ENCODE measurements at places on chromosomes 6 and 20.

- DNase-seq = no peak
Observed at GRCh38 chr6:10545482-10545881, 24.3 kb downstream of the GCNT2 start.

GRCh38 chr20:14142964-14143627 lies 147.8 kb downstream of the MACROD2 start:
- no peak for DNase-seq

GRCh38 chr6:40295251-40295950 lies 291.8 kb downstream of the LRFN2 start:
- DNase-seq = no peak

DNA sequence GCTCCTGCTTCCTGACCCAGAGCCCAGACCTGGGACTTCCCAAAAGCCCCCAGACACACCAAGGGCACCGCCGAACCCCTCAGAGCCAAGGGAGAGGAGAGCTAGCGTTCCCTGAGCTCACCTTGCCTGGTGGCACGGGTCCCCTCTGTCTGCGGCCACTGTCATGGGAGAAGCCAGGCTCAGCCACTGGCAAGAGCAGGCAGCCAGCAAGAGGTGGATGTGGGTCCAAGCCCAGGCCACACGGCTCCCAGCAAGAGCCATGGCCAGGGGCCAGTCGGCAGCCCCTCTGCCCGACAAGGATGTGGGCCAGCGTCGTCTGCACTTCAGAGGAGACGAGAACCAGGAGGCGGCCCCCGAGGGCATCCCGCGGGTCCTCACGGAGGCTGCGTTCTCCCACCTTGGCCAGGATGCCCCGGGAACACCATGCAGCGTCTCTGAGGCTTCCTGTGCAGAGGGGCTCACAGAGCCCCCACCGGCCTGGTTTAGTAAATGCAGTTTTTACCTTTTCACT lies 2.2 kb upstream of the PPDPF start:
- DNase-seq = no peak

GRCh38 chr6:35610830-35611229 lies 77.9 kb downstream of the FKBP5 start:
- no peak for DNase-seq

GRCh38 chr20:18717062-18717461 lies 96.5 kb upstream of the SCP2D1 start:
- no peak for DNase-seq

DNA sequence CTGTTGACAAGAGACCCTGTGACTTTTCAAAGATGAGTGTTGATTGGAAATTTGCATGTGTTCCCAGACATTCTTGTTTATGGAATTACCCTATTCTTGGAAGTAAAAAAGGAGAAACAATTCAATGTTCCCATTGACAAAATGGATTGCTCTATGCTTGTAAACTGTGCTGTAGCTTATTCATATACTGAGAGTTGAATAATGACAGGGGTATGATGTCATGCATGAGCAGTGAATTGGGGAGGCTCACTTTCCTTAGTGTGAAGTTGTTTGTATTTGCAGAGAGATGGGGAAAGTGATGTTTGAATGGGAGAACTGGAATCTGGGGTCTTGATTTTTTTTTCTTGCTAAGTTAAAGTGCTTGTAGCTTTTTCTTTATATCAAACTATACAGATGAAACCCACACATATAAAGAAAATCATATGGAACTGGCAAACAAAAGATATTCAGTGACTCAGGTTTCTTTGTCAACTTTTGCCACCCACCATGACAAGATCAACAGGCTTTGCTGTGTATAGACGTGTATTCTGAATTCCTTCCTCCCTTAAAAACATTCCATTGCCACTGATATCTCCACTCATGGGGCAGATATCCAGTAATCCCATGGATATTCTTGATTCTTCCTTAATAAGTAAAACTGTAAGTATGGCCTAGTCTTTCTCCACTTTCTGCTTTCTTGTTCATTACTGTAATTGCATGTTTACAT lies 97.8 kb upstream of the JAG1 start:
- DNase-seq = no peak

GRCh38 chr6:92538275-92538674 lies 881.1 kb downstream of the EPHA7 start:
- no peak for DNase-seq

DNA sequence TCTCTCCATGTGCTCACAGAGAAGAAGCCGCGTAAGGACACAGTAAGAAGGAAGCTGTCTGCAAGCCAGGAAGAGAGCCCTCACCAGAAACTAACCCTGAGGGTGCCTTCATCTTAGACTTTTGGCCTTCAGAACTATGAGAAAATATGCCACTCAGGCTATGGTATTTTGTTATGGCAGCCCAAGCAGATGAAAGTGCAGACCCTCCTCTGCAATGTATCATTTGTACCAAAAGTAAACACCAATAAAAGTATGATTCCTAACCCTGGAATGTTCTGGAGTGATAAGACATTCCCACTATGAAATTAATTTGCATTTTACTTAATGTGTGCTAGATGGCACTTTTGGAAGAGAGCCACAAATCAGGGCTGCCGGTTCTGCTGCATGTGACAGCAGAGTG lies 594.3 kb downstream of the UTRN start:
- no peak for DNase-seq

- no peak for DNase-seq
Observed at GRCh38 chr6:140758169-140758877, 1374.4 kb upstream of the GJE1 start.

- DNase-seq = no peak
Observed at GRCh38 chr6:36028088-36028876, 674 bp downstream of the MAPK14 start.

DNA sequence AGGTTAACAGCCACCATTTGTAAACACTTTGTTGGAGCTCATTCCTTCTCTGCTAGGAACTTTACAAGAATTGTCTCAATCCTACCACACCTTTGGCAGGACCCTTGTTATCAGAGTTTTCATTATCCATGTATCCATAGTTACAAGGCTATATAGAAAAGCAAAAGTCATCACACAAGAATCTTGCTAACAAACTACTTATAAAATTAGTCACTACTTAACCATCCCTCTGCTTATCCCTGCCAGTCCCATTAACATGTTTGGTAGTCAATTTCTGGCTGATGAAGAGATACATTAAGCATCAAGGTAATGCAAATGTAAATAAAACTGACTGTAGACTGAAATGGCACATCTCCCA lies 10.4 kb downstream of the ZSWIM3 start:
- no peak for DNase-seq

DNA sequence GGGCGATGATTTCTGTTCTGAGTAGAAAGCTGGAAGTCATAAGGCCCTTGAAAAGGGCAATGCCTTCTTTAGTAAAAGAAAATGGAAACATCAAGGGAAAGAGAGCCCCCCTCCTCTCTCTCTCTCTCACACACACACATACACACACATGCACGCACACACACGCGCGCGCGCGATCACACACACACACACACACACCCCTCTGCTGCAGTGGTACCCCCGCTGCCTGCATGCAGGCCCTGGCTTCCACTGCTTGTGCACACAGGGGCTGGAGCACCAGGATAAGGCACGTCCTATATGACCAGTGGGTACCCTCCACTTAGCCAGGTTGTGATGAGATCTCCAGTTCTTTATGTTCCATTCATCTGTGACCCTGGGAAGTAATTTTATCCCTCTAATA lies 300.9 kb downstream of the SLC35F1 start:
- DNase-seq = no peak

GRCh38 chr20:19253916-19254820 lies 41.7 kb downstream of the SLC24A3 start:
- no peak for DNase-seq

GRCh38 chr6:75481936-75482593 lies 11.5 kb downstream of the FILIP1 start:
- DNase-seq = no peak

DNA sequence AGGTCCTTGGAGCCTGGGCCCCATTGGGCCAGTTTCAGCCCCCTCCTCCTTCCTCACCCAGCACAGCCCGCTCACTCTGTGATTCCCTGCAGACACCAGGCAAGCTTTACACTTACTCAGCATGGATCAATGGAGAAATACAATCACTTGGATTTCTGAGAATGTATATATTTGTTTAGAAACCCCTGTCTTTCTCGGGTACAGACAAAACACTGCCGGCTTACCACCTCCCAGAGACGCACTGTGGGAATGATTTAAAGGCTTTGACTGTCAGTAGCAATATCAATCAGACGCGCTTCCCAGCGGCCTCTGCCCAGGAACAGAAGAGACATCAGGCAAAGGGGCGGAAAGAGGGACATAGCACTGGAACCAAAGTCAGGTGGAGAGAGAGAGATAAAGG lies 186.5 kb downstream of the MAFB start:
- no peak for DNase-seq

GRCh38 chr6:158972241-158973233 lies 27.5 kb downstream of the RSPH3 start:
- no peak for DNase-seq

DNA sequence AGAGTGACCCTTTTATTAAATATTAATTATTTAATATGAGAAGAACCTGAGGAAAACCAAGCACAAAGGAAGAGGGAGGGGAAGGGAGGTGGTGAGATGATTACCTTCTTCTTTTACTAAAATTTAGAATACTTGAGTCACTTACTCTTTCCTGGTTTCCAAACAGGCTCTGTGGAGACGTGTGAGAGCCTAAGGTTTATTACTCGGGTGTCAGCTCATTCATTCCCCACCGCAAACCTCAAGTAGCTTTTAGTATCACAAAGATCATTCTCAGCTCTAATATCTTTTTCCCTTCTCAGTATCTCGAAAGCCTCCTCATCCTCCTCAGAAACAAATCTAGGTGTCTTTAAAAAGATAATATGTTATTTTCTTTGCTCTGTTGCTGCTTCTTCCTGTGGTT lies 497.2 kb upstream of the JARID2 start:
- no peak for DNase-seq

DNA sequence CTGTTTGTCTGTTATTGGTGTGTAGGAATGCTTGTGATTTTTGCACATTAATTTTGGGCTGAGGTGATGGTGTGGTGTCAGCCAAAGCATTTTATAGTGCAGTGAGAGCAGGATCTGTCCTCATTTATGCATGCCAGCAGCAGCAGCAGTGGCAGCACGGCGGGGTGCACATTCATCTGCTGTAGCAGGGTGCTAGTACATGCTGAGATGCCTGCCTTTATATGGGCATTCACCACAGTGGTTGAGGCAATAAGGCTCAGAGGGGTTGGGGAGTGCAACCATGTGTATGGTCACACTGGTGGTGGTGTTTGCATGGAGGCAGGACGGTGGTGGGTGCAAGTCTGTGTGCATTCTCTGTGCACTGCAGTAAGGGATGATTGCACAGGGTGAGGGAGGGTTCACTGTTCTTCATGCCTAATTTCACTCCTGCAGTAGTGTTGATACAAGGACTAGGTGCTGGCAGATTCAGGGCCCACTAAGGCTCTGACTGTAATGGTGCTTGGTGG lies 129.3 kb upstream of the SYNCRIP start:
- DNase-seq = no peak

- no peak for DNase-seq
Observed at GRCh38 chr20:55004044-55004443, 528.7 kb downstream of the DOK5 start.

DNA sequence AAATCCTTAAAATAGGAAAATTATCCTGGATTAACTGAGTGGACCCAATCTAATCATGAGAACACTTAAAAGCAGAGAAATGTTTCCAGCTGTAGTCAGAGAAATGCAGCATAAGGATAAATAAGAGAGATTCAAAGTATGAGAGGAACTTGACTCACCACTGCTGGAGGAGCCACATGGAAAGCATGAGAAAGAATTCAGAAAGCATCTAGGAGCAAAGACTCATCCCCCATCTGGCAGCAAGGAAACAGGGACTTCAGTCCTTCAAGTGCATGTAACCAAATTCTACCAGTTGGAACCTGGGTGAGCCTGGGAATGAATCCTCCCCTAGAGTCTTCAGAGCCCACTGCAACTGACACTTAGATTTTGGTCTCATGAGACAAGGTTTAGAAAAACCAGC lies 33.7 kb downstream of the RNF146 start:
- no peak for DNase-seq

DNA sequence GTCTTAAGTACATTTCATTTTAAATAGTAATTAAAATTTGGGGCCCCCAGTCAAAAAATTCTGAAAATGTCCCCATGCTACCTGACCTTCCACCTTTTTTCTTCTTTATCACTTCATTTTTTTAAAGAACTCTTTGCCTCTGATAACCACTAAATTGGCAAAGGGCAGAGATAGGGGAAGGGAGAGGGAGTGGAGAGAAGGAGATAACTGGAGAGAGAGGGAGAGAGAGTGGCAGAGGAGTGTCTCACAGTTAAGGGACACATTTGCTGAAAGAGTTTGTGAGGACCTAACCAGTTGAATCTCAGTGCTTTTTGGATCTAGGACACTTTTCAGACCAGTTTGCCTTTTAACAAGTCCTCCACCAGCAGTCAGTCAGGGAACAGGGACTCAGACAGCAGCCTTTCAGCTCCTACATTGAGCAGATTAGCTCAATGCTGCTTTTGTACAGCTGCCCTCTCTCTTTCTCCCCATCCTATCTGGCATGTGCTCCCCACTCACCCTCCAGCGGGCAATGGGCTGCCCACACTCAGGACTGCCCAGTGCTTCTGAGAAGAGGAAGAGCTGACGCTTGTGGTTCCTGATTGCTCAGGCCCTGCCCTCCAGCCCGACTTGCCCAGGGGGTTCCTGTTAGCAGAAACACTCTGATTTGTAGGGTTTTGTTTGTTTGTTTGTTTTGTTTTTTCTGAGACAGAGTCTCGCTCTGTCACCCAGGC lies 14.4 kb downstream of the ARMC2 start:
- no peak for DNase-seq

DNA sequence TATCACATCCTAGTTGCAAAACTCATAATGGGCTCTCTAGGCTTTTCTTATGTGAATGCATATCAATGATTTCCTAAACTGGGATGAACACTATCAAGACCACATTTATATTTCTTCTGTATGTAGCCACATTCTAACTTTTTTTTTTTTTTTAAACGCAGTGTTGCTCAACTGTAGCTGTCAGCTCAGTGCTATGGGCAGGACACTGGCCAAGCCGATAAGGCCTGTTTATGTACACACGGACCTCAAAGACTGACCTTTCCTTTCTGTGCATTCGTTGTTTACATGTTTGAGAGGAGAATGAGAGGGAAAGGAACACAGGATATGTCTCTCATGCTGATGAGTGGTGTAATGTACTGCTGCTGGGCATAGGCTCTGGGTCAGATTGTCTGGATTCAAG lies 75.1 kb upstream of the B3GAT2 start:
- no peak for DNase-seq

DNA sequence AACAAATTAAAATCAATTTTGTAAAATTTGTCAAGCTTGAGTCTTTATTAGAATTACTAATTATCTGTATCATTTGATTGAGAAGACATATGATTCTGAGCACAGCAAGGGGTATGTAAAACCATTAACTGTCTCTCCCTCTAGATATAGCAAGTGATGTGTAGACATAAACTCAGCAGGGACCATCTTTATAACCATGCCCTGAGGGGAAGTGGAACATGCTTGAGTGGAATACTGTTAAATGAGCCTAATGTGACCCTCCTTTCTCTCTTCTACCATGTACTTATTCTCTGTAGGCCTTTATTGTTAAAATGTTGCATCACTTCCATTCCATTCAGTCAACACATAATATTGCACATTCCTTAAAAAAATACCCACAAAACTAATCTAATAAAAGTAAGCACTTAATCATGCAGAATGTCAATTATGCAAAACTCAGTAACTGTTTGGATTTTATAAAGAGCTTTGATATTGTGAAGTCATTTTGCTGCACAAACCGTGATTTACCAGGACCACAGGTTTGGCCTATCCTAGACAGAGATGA lies 896.6 kb upstream of the MANEA start:
- DNase-seq = no peak

GRCh38 chr20:10856237-10857015 lies 182.6 kb upstream of the JAG1 start:
- DNase-seq = no peak
